ENCODE measurements at places on chromosomes 7 and 10. TPM values are rescaled to one million over a fixed set of nuclear protein-coding genes. Genes with fewer than 3 reads are reported as not detected.

Gene ASB13
- polyA plus RNA-seq = 40.9 TPM

Gene PPP1R3A
- polyA plus RNA-seq = not detected

Gene CHST3
- polyA plus RNA-seq = 2.6 TPM

Gene ITPRID1
- polyA plus RNA-seq = not detected

Gene HKDC1
- not detected for polyA plus RNA-seq

Gene ACSM6
- polyA plus RNA-seq = 0.34 TPM

Gene GSTO2
- 0.56 TPM for polyA plus RNA-seq

Gene ABCB1
- 0.69 TPM for polyA plus RNA-seq

Gene IGFBP3
- polyA plus RNA-seq = 38.1 TPM

Gene TMEM196
- polyA plus RNA-seq = 0.29 TPM

Gene SLC26A5
- polyA plus RNA-seq = 0.06 TPM

Gene KLF14
- 1.6 TPM for polyA plus RNA-seq

Gene METTL2B
- polyA plus RNA-seq = 6.9 TPM

Gene PALS2
- polyA plus RNA-seq = 4.4 TPM

Gene CYP3A4
- 1.3 TPM for polyA plus RNA-seq

Gene SKIDA1
- polyA plus RNA-seq = 0.13 TPM

Gene SLC13A4
- not detected for polyA plus RNA-seq

Gene CDNF
- 2.1 TPM for polyA plus RNA-seq

Gene TSPAN12
- polyA plus RNA-seq = 5.3 TPM

Gene IL2RA
- 0.62 TPM for polyA plus RNA-seq

Gene PNLIPRP2
- polyA plus RNA-seq = 0.91 TPM

Gene IL6
- polyA plus RNA-seq = 80.3 TPM

Gene H2BK1
- polyA plus RNA-seq = not detected

Measured in adipose tissue (tissue), 3 donors.